ENCODE measurements at places on chromosomes 3 and 15. TPM values are rescaled to one million over a fixed set of nuclear protein-coding genes. Genes with fewer than 3 reads are reported as not detected.

DNA sequence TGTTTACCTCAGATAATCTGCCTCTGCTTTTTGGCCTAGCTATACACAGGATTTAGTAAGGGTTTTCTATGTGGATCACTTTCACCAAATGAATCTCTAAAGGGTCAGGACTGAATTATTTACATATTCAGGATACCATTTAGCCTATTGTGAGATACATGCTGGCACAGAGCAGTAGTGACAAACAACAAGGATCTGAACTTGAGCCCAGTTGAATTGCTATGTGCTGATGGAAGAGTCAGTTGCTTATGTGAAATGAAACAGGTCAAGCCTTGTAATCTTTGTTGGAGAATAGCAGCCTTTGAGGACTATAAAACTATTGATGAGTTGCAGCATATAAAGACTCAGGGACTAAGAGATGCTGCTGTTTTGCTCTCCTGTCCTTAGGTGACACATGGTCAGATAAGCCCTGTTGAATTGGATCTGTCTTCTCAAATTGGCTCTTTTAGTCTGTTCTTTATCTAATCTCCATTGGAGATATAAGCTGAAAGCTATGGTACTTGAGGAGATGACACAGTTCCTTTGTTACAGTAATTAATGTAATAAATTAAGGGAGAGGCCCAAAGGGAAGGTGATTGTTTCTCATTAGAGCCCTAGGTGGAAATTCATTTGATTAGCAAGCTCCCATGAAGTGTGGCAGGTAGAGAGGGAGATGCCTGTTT is 30.4 kb downstream of the ZNF609 start:
- DNase-seq: no peak

The MUC20 gene
- 14.9 TPM for total RNA-seq

DNA sequence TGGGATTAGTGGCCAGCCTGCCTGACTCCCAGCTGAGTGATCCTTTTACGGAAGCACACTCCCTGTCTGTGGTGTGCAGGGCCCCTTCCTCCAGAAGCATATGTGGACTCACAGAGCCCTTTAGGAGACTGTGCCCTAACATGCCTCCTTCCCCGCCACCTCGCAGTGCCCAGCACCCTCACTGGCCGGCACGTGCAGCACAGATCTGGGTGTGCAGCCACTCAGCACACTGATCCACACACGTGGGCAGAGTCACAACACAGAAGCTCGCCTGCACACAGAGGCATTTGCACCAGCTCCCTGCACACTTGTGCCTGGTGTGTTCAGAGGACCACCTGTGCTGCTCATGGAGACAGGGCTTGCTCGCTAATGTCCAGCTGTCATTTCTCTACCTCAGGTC is 23.6 kb upstream of the CSPG4 start:
- DNase-seq: no peak

GRCh38 chr3:102060814-102061213 is 211.5 kb downstream of the NFKBIZ start:
- no peak for DNase-seq

DNA sequence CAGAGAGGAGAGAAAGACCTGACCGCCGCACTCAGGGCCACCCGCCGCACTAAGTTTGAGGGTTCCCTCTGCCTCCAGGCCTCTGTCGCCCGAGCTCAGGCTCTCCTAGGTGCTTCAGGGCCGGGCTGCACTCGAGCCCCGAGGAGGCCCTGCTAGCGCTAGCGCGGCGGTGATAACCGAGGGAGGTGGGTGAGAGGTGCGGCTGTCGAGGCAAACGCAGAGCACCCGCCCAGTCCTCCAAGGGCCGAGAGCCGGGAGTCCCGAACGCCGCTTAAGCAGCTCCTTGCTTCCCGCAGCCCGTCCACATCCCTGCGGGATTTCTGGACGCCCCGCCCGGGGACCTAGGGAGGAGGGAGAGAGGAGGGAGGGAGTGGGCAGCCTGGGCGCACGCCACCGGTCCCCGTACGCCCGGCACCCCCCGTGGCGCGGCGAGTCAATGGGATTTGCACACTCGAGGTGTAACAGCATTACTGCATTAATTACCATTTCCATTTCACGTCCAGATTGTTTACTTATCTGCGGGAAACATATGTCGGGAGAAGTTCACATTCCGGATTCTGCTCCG is 6.8 kb downstream of the SOX14 start:
- DNase-seq: no peak

The GOLGA8J gene
- 0.22 TPM for total RNA-seq

GRCh38 chr15:82298032-82298431 is 35.4 kb downstream of the SAXO2 start:
- no peak for DNase-seq

GRCh38 chr3:149969940-149970715 is 567 bp downstream of the PFN2 start:
- DNase-seq: peak; percentile 88

- no peak for DNase-seq
Observed at GRCh38 chr3:112084980-112085705, 1.0 kb upstream of the C3orf52 start.

GRCh38 chr3:137764563-137765309 is 621 bp downstream of the SOX14 start:
- DNase-seq: no peak

DNA sequence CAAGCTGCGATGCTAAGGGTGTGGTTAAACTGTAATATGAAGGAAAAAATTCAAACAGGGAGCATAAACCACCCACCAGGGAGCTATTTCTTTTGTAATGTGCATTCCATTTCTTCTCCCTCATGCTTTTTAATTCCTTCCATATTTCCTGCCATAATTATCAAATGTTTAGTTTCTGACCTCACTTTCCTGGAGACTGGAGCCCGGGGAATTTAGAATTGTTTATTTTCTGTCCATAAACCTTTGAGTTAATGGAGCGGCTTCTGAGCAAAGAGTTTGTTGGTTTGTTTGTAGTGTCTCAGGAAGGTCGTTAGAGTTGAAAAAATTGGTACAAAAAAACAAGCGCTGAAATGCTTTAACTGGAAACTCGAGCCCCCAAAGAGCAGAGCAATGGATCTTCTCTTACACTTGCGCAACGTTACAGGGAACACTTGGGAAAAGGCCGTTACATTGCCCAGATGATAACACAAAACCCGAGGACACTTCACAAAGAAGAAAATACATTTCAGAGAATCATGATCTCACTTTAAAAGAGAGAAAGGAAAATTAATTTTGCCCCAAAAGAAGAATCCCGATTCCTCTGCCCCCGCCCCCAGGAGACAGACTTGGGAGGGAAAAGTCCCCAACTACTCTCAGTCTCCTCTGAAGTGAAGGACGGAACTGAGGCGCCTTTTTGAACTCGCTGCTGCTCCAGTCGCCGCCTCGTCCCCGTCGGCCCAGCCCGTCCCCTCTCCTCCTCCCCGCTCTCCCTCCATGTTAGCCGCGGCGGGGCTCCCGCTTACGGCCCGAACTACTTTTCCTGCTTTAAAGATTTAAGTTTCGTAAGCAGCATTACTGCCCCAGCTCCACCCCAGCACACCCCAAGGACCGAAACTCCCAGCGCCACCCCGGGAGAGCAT is 842 bp downstream of the FSTL1 start:
- peak; percentile 54 for DNase-seq

- no peak for DNase-seq
Observed at GRCh38 chr15:65086680-65087111, 10.2 kb downstream of the KBTBD13 start.

The PIERCE2 gene
- 3.4 TPM for total RNA-seq

The LTF gene
- 21.9 TPM for total RNA-seq

The GOLGA8R gene
- total RNA-seq: 11.8 TPM

The FMN1 gene
- 22.9 TPM for total RNA-seq

The KNG1 gene
- total RNA-seq: not detected

- DNase-seq: no peak
Observed at GRCh38 chr3:67875858-67876257, 221.4 kb upstream of the SUCLG2 start.

The GOLGA6D gene
- not detected for total RNA-seq

DNA sequence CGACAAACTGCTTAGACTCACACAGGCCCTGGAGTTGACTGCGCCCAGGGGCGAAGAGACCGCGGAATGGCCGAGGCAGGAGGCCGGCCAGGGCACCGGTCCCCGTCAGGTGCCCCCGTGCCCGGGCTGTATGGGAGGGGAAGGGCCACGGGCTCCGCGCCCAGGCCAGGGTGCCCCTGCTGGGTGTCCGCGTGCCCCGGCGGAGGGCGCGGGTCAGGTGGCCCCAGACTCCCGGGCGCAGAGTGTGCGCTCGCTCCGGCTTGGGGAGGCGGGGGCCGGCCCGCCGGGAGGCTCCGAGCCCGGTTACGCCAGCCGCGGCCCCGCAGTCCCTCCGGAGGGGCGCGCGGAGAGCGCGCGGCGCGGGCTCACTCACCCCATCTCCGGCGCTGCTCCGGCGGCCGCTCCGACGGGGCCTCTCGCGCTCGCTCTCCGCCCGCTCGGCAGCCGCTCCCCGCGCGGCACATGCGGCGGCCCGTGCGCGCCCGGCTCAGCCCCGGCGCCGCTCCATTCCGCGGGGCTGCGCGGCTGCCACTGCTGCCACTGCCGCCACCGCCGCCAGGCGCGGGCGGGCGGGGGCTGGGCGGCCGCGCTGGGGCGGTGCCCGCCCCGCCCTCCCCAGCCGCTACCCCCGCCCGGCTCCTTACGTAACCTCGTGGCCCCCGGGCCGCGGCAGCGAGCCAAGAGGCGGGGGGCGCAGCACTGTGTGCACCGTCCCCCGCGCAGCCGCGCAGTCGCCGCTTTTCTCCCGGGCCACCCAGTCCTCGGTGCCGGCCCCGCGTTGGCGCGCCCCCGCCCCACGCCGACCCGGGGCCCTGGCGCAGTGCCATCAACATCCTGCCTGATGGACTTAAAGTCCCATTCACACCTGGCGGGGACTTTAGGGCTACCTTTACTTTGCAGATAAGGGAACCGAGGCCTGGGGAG is at the start of gene HOMER2:
TSS of gene HOMER2 (minus strand) at position 563 of the 924 bp plus-strand sequence. CDS start at position 378, 185 bp downstream.
- DNase-seq: peak; percentile 77

DNA sequence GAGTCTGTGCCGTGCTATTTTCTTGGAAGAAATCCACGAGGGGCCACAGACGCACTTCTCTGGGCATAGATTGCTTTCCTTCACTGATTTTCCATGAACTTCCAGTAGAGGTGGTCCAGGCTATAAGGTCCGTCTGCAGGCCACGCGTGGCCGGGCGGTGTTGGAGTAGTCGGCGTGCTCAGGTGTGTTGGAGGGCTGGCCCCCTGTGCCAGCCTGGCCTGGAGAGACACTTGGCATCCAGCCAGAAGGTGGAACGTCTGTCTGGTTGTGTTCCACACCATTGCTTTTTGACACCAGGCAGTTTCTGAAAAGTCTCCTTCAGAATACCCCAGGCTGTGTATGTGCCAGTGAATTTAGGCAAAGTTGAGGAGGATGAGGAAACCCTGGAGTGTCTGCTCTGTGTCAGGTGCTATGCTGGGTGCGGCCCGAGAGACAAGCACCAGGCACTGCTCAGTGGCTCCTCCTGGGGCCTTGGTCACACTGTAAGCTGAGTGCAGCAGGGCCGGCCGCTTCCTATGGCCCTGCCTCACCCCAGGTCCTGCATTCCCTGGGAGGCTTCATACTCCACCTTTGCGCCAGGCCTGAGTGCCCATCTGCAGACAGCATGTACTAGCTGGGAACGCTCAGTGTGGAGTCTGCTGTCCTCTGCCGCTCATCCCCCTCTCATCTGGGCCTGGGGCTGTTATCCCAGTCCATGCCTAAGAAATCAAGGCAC is 52.1 kb upstream of the TAMM41 start:
- peak; percentile 67 for DNase-seq

- no peak for DNase-seq
Observed at GRCh38 chr3:63808633-63809032, 10.5 kb upstream of the C3orf49 start.

DNA sequence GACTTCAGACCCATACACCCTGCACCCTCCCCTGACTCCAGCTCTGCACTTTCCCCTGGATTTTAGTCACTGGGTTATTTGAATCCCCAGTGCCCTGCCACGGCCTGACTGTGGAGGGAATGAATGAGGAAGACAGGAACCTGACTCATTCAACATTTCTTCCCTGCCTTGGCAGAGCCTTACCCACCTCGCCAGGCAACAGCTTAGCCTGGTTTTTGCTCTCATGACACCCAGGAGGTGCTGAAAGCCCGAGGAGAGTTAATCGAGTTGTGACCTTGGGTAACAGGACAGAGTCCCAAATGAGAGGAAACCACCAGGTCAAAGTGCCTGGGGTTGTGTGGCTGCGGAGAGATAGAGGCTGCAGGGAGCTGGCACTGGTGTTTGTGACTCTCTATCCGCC is 128.3 kb downstream of the SMAD6 start:
- DNase-seq: no peak

GRCh38 chr3:55147856-55148720 is 220.2 kb upstream of the LRTM1 start:
- peak; percentile 20 for DNase-seq

DNA sequence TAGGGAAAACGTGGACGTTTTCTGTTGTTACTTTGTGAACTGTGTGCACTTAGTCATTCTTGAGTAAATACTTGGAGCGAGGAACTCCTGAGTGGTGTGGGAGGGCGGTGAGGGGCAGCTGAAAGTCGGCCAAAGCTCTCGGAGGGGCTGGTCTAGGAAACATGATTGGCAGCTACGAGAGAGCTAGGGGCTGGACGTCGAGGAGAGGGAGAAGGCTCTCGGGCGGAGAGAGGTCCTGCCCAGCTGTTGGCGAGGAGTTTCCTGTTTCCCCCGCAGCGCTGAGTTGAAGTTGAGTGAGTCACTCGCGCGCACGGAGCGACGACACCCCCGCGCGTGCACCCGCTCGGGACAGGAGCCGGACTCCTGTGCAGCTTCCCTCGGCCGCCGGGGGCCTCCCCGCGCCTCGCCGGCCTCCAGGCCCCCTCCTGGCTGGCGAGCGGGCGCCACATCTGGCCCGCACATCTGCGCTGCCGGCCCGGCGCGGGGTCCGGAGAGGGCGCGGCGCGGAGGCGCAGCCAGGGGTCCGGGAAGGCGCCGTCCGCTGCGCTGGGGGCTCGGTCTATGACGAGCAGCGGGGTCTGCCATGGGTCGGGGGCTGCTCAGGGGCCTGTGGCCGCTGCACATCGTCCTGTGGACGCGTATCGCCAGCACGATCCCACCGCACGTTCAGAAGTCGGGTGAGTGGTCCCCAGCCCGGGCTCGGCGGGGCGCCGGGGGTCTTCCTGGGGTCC is at the start of gene TGFBR2:
TSS of gene TGFBR2 (plus strand) at position 301 of the 731 bp plus-strand sequence. CDS start at position 584, 283 bp downstream.
- DNase-seq: peak; percentile 96

The SEMA5B gene
- total RNA-seq: 5.3 TPM

The LYZL4 gene
- total RNA-seq: not detected

- DNase-seq: no peak
Observed at GRCh38 chr3:139225548-139225947, 118.3 kb upstream of the MRPS22 start.

The ZBTB47 gene
- total RNA-seq: 40.2 TPM

GRCh38 chr15:71921191-71921590 is 110.8 kb downstream of the NR2E3 start:
- DNase-seq: no peak

- no peak for DNase-seq
Observed at GRCh38 chr3:33831053-33831452, 32.6 kb downstream of the PDCD6IP start.

DNA sequence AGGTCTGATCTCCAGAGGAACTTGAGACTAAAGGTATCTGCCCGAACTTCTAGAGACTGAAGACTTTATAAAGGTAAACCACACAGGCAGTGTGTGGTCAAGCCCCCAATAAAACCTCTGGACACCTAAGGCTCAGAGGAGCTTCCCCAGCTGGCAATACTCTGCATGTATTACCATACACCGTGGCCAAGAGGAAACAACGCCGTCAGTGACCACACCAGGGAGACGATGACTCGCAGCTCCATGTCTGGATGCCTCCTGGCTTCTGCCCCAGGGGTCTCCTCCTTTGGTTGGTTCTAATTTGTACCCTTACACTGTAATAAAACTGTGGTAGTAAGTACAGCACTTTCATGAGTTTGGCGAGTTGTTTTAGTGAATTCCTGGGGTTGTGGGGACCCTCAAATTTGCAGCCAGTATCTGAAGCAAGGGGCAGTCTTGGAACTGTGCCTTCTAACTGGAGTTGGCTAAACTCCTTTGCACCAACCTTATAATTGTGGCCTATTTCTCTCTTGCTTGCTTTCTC is 32.1 kb upstream of the BCL2L10 start:
- DNase-seq: no peak

Data from thyroid gland (tissue), 4 donors.